ENCODE measurements at places on chromosomes 3 and 15.

DNA sequence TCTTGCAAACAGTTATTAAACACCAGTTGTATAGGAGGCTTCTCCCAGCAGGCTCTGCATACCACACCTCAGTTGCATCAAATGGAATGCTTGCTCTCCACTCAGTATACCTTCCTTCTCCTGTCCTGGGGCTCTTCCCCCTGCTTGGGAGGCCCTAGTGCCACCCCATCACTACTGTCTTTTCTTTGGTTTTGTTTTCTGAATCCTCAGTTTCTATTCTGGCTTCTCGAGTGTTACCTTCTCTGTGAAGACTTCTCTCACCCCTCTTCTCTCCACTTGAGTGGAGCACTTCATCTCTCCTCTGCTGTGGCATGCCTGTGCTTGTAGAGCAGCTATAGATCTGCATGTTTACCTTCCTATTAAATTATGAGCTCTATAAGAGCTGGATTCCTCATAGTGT lies 75.7 kb upstream of the TPRG1 start:
- DNase-seq, result no peak

DNA sequence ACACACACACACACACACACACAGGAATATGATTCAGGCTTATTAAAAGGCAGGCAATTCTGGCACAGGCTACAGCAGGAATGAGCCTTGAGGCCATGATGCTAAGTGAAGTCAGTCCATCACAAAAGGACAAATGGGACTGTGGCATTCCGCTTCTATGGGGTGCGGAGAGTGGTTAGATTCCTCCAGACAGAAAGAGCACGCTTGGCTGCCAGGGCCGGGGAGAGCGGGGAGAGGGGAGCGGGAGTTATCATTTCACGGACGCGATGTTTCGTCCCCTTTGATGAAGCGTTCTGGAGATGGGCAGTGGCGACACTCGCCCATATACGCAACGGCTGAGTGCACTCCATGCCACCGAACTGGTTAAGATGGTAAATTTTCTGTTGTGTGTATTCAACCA lies 58.5 kb upstream of the FAM174B start:
- DNase-seq, result no peak

DNA sequence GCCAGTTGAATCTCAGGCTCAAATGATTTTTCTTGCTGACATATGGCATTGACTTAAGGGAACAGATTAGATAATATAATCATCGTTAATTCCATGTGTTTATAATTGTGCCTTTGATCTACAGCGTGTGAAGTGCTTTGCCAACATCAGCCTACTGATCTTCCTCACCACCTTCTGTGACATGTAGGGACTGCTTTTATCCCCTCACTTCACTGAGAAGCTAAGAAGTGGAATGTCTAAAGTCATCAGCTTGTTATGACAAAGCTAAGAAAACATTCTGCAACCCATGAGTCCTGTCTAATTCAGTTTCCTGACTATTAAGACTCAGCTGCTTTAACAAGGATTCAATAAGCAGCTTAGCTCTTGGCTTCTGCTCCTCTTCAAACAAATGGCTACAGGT lies 106.0 kb downstream of the MYH15 start:
- DNase-seq, result no peak

DNA sequence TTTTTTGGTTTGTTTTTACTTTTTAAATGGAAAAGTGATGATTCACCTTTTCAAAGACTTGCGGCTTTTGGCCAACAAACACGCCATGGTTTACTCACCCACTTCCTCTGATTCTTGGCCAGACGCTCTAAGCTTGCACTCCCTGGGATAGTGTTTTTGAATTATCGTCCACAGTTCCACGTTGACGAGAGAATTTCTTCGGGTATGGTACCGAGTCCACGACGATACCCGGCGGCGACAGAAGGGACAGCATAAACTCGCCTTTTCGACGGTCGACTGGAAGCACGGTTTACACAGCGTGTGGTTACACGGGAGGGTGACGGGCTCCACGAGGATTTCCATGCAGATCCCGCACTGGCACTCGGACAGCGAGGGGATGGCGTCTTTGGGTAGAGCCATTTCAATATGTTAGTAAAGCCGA lies 783 bp downstream of the RNF168 start:
- peak; percentile 16 for DNase-seq
